ENCODE measurements at places on chromosomes 2 and 18.

GRCh38 chr2:75381032-75381431 is 179.7 kb downstream of the EVA1A start:
- H3K36me3 ChIP-seq = no peaks in the 10 kb centered on the region
- no peaks in the 10 kb centered on the region for H3K27me3 ChIP-seq
- H3K4me3 ChIP-seq = no peak overlapping the region
- H3K4me1 ChIP-seq = no peaks in the 10 kb centered on the region

GRCh38 chr2:128787616-128788015 is 468.9 kb upstream of the HS6ST1 start:
- no peaks in the 10 kb centered on the region for H3K27me3 ChIP-seq
- no peak overlapping the region for H3K27ac ChIP-seq
- no peaks in the 10 kb centered on the region for H3K36me3 ChIP-seq
- H3K4me3 ChIP-seq = no peak overlapping the region
- H3K4me1 ChIP-seq = peaks cover 5% of the 10 kb centered on the region

DNA sequence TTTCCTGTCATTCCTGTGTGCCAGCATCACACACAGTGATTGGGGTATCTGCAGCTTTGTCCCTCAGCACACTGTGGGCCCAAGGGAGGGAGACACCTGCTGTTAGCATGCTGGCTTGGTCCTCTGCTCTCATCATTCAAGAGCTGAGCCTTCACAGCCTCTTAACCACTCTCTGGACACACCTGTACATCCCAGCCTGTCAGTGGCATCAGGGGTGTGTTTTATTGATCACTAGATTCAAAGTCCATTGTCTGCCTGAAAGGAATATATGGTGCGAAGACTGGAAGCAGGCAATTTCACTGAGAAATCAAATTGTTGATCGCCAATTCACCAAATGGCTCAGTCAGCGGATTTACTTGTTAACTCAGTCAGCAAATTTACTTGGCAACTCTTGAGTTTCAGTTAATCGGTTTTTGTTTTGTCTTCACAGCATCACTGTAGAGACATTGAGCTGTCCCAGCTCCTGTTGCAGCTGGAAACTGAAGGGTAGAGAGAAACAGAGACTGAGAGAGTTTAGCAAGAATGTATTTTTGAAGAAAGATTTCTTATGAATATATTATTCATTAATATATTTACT is 56.3 kb upstream of the TMEM200C start:
- H3K27me3 ChIP-seq = peaks cover 2% of the 10 kb centered on the region
- no peaks in the 10 kb centered on the region for H3K36me3 ChIP-seq
- H3K27ac ChIP-seq = no peak overlapping the region
- H3K4me1 ChIP-seq = no peaks in the 10 kb centered on the region

- H3K36me3 ChIP-seq = peaks cover 14% of the 10 kb centered on the region
- H3K27ac ChIP-seq = peak overlapping the region; percentile 70
- no peaks in the 10 kb centered on the region for H3K27me3 ChIP-seq
Measured at GRCh38 chr2:47043891-47044239, 111.2 kb downstream of the STPG4 start.

Data from small intestine (tissue), 16 donors.